Kidney glomerular epithelial cell (primary cell): ENCODE measurements at places on chromosomes 13 and 19.

GRCh38 chr19:42324655-42325307 is 654 bp upstream of the MEGF8 start:
- DNase-seq = no peak

DNA sequence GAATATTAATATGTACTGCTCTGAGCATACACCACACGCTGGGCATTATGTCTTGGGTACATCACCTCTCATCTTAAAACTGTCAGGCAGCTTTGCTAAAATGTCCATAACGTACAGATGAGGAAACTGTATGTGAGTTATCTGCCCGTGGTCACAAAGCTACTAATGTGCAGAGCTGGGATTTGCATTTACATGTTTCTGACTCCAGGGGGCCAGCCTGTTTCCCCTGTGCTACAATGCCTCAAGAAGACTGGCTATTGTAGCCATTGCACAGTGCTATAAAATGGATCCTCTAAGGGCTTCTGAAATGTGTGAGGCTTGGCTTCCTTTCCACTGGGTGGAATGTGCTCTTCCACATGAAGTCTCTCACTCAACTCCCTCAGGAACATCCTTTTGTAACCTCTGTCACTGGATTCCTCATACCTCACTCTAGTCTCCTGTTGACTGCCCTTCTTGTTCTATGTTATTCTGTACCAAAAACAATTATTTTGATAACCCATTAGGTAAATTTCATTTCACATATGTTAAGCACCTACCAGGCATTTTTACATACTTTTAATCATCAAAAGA is 95.6 kb upstream of the HTR2A start:
- DNase-seq = no peak

GRCh38 chr19:44746946-44747738 is 1.4 kb upstream of the BCL3 start:
- DNase-seq = peak; percentile 81

GRCh38 chr19:16330368-16330801 is 5.8 kb downstream of the KLF2 start:
- DNase-seq = peak; percentile 82

GRCh38 chr13:31805841-31806240 is 66.5 kb downstream of the RXFP2 start:
- no peak for DNase-seq

GRCh38 chr13:30610311-30610710 is 7.4 kb upstream of the USPL1 start:
- no peak for DNase-seq

DNA sequence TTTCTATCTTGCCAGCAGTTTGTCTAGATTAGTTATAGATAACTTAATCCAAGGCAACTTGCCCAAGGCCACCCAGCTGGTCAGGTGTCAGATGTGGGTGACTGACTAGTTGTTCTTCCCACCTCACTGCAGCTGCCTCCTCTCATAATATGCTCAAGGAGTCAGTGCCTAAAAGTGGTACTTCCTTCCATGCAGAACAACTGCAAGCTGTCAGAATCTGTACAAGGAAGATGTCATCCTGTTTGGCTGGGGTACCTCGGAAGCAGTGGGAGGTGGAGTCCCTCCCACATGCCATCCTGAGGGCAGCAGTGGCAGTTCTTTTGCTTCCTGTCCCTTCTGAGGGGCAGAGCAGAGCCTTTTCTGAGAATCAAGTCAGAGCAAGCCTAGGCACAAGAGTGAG is 193.2 kb upstream of the RFC3 start:
- DNase-seq = no peak

DNA sequence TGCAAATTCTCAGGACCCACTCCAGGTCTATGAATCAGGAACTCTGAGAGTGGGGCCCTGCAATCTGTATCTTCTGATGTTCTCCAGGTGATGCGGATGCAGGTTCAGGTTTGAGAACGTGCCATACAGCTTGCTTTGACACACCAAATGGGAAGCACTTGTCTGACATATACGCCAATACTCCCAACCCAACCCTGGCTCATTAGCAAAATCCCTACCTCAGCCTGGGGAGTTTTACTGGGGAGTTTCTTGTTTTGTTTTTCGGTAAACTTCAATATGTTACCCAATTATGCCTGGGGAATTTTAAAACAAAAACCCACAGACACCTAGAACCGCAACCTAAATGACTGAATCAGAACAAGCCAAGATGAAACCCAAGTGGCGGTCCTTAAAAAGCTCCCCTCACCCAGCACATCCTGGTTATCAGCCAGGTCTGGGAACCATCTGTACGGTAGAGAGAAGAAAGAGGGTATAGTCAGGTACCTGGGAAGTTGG is 41.2 kb downstream of the ABCC4 start:
- DNase-seq = no peak

GRCh38 chr19:45514376-45515051 is 7.2 kb downstream of the VASP start:
- no peak for DNase-seq

DNA sequence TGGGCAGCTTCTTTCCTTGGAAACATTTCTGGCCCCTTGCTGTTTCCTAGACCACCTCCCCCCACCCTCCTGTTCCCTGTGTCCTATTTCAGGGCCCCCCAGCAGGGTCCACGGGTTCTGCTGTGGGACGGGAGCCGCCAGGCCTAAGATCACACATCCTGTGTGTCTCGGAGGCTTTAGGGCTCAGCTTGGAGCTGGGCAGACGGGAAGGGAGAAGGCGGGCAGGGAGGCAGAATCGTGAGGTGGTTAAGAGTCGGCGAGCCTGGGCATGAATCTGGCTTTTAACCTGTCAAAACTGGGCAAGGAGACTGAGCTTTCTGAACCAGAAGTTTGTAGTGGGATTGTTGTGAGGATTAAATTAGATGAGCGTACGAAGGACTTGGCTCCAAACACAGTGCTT is 4.8 kb downstream of the KCNC3 start:
- no peak for DNase-seq

DNA sequence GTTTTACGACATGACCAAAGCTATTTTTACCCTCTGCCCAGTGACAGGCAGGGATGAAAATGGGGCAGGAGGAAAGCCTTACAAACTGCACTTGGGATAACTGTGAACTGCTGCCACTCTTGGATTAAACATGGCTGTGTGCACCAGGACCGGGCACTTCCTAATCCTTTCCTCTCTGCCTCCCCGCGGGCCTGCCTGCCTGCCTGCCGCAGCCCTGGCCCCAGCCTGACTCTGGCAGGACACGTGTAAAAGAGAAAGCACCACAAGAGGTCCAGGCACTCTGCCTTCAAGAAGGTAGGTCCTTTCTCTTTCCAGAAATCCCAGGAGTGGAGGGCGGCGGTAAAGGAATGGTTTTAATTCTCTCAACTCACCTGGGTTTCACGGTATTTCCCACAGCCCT is 4.8 kb downstream of the TSHZ3 start:
- no peak for DNase-seq

DNA sequence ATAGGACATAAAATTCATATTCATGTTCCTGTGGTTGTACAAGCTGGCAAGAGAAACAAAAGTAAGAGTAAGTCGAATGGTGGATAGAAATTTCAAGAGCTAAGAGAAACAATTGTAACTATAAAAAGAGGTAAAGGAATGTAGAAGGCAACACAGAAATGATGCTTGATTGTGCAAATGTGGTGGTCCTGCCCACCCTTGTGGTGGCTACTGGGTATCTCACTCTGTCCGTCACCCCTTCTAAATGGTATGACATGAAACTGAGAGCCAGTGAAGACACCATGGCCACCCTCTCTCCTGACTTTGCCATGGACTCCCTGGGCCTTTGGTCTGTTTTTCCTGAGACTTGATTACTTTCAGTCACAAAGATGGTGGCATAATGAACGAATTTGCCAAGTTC is 925.9 kb upstream of the SLITRK6 start:
- DNase-seq = no peak

DNA sequence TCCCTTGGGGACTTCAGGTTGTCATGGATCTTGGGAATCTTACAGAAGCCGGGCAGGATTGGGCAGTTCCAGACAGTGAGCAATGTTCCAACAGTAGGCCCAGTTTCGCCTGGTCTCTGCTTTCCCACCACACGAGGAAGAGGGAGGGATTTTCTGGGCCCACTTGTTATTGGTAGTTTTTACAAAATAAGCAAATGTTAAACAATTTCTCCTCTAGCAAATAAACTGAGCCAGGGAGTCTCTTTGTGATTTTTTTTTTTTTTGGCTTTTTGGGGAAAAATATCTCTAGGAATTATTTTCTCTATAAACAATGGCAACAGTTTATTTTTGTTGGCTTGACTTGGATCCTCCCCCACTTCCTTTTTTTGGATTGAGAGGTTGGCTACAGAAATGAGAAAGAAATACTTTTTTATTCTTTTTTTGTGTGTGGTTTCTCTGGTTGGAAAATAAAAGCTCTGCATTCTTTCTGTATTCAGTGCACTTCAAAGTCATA is 89.3 kb downstream of the TM9SF2 start:
- no peak for DNase-seq

DNA sequence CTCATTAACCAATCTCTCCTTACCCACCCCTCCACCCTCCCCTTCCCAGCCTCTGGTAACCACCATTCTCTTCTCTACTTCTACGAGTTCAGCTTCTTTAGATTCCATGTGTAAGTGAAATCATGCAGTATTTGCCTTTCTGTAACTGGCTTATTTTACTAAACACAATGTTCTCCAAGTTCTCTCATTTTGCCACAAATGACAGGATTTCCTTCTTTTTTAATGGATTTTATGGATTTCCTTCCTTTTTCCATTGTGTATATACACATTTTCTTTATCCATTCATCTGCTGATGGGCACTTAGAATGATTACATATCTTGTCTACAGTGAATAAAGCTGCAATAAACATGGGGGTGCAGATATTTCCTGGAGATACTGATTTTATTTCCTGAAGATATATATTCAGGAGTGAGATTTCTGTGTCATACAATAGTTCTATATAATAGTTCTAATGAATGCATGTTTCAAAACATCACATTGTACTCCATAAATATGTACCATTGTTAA is 20.2 kb downstream of the KCTD12 start:
- DNase-seq = no peak

GRCh38 chr13:110416131-110417025 is 109.3 kb downstream of the COL4A2 start:
- no peak for DNase-seq

DNA sequence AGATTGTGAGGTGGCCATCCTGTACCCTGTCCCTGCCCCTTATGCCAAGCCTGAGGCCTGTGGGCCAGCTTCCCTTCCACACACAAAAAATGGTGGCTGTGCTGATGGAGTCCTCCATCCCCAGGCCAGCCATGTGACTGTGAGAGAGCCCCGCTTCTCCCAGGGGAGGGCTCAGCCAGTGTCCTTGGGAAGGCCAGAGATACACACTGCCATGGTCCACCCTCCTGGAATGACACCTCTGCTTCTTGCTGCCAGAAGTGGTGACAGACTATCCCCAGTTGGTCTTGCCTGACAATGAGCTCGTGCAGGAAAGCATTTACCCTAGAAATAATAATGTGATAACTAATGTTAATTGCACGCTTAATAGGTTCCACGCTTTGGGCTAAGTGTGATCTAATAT is 38.0 kb downstream of the FAM124A start:
- no peak for DNase-seq

DNA sequence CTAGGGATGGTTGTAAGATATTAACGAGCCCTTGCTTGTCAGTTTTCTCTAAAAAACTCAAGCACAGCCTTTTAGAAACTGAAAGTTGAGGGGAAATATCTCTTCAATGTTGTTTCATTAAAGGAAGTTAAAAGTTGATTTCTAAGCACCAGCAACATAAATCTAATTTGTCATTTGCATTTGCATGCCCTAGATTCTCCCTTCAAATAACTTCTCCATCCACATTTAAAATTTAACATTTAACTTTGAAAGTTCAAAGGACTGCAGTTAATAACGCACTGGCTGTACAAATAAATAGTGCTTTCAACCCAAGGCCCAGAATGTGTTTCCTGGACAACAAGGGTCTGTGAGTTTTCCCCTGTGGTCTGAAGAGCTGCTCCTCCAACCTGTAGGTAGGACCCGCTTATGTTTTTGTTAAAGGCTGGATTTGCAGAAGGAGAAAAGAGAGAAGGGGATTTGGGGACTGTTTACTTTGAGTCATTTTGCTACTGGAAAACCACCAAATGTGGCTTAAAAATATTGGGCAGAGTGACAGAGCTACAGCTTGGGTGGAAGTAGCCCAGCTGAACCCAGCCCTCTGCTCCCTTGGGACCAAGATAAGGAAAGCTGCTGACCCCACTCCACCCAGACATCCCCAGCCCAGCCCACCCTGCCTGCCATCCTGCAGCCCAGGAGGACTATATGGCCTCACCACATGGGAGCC is 39.8 kb downstream of the TNFRSF19 start:
- no peak for DNase-seq

- no peak for DNase-seq
These were observed 8.3 kb downstream of the RPS19 start for GRCh38 chr19:41868120-41868988.

DNA sequence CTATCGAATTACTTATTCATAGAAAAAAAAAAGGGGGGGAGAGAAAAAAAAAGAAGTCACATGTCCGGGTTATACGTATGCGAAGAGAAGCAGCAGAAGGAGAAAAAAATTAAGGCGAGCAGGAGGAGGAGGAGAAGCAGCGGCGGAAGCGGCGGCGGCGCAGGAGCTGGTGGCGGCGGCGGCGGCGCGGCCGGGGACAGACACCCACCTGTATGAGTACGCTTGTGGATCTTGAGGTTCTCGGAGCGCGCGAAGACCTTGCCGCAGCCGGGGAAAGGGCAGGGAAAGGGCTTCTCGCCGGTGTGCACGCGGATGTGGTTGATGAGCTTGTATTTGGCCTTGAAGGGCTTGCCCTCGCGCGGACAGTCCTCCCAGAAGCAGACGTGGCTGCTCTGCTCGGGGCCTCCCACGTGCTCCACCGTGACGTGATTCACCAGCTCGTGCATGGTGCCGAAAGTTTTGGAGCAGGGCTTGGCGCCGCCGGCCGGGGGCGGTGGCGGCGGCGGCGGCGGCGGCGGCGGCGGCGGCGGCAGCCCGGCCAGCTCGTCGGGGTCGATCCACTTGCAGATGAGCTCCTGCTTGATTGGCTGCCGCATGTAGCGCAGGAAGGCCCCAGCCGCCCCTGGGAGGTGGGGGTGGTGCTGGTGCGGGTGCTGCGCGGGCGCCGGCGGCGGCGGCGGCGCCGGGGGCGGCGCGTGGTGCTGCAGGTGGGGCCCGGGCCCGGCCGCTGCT is 1.5 kb downstream of the ZIC5 start:
- DNase-seq = no peak

- DNase-seq = no peak
These were observed at the start of gene MCEMP1 for GRCh38 chr19:7676854-7677253. Gene MCEMP1, plus strand, starts transcription at chr19:7677090. Its CDS starts 31 bp downstream, at chr19:7677121.

GRCh38 chr19:5450482-5451126 is 4.6 kb upstream of the ZNRF4 start:
- DNase-seq = no peak

DNA sequence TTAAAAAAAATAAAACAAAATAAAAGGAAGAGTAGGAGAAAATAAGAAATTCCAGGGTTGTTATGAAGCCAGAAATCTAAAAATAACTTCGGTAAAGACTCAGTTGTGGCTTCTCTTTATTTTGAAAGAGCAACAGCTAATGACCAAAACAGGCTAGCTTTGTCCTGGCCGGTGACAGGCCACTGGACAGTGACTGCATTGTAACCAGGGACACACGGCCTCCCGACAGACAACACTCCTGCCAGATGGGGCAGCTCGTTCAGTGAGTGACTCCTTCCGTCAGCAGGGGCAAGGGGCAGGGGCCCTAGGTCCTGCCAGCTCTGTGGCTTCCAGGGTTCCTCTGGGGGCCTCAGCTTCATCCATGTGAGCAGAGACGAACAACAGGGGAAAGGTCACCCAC is 173.4 kb downstream of the KATNAL1 start:
- no peak for DNase-seq
